ENCODE measurements at places on chromosomes 7 and 10. TPM values are rescaled to one million over a fixed set of nuclear protein-coding genes. Genes with fewer than 3 reads are reported as not detected.

GRCh38 chr7:129045682-129046081, 9.2 kb downstream of the TNPO3 start:
- DNase-seq: no peak

- no peak for DNase-seq
Observed at GRCh38 chr10:119362122-119362521, 154.8 kb downstream of the GRK5 start.

- no peak for DNase-seq
Observed at GRCh38 chr7:151139071-151139790, 28.3 kb downstream of the GBX1 start.

GRCh38 chr7:157276091-157276561, 60.7 kb upstream of the DNAJB6 start:
- no peak for DNase-seq

GRCh38 chr7:103810112-103810744, 179.2 kb downstream of the RELN start:
- no peak for DNase-seq

The SLIT1 gene
- total RNA-seq: 5.6 TPM

All from lung (tissue), 17 donors.